Smooth muscle cell of the coronary artery (primary cell): ENCODE measurements at places on chromosomes 11 and 22. TPM values are rescaled to one million over a fixed set of nuclear protein-coding genes. Genes with fewer than 3 reads are reported as not detected.

OR4D9 gene
- not detected in 2 replicates for total RNA-seq

MOGAT2 gene
- total RNA-seq: not detected in 2 replicates

SYT13 gene
- total RNA-seq: 1.7 TPM in 1 of 2 replicates, not detected in the other

LPXN gene
- total RNA-seq: 3.6 and 13.8 TPM in 2 replicates

PACSIN3 gene
- total RNA-seq: 14.7 and 41.6 TPM in 2 replicates

UCP3 gene
- 0.08 and 0.12 TPM in 2 replicates for total RNA-seq

MS4A3 gene
- total RNA-seq: not detected in 2 replicates

AMOTL1 gene
- 37.3 and 47.8 TPM in 2 replicates for total RNA-seq

GLYATL1 gene
- total RNA-seq: 0.08 TPM in 1 of 2 replicates, not detected in the other
